Ovary (tissue), 10 donors: ENCODE measurements at places on chromosomes 11 and 22.

DNA sequence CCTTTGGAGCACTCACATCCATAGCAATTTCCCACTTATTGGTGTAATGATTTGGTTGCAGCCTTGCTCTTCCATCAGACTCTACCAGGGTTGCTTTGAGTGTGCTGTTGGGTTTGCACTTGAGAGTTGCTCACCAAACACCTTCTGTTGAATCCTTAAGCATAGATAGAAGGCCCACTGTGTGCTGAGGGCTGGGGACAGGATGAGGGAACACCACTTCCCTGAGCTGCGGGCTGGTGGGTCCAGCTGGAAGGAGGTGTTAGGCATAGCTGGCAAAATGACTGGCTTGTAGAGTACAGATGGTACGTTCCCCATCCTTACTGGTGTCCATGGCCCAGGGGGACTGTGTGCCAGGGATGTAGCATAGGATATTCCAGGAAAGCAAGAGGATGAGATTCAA is 3.9 kb downstream of the PRDM11 start:
- no peaks in the 10 kb centered on the region for H3K27me3 ChIP-seq
- no peak overlapping the region for H3K4me3 ChIP-seq
- H3K36me3 ChIP-seq: no peaks in the 10 kb centered on the region
- no peak for DNase-seq
- no peak overlapping the region for H3K27ac ChIP-seq

DNA sequence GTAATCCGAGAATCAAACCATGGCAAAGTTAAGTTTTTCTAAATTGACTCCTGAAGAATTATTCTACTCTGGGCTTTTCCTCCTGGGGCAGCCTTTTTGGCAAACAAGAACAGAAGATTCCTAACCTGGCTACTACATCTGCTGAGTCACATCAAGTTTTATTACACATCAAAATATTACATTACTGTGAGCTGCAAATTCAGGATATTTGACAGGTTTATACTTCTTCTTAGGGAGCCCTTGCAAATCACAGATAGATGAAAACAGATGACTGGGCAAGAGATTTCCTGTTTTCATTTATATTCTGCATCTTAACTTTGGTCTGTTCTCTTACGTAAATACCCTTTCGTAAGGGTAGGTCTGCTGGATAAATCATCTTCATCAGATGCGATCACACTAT is 23.6 kb downstream of the XRRA1 start:
- no peaks in the 10 kb centered on the region for H3K36me3 ChIP-seq
- no peaks in the 10 kb centered on the region for H3K27me3 ChIP-seq
- DNase-seq: no peak
- no peaks in the 10 kb centered on the region for H3K4me1 ChIP-seq
- H3K27ac ChIP-seq: no peak overlapping the region
- no peak overlapping the region for H3K4me3 ChIP-seq

DNA sequence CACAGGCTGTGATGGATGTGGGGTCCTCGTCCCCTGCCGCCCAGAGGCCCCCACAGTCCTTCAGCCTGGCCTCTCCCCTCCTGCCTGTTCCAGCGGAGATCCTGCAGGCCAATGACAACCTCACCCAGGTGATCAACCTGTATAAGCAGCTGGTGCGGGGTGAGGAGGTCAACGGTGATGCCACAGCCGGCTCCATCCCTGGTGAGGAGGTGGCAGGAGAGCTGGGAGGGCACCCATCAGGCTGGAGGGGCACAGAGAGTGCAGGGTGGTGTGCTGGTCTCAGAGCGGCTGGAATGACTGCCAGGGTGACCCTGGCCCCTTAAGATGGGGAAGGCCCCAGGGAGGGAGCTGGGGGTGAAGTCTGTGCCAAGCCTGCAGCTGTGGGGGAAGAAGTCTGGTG is 14.6 kb upstream of the SH3BP1 start:
- no peaks in the 10 kb centered on the region for H3K27me3 ChIP-seq
- no peak overlapping the region for H3K4me3 ChIP-seq
- H3K27ac ChIP-seq: peak overlapping the region; percentile 49
- DNase-seq: no peak
- peaks cover 4% of the 10 kb centered on the region for H3K4me1 ChIP-seq
- H3K36me3 ChIP-seq: no peaks in the 10 kb centered on the region

DNA sequence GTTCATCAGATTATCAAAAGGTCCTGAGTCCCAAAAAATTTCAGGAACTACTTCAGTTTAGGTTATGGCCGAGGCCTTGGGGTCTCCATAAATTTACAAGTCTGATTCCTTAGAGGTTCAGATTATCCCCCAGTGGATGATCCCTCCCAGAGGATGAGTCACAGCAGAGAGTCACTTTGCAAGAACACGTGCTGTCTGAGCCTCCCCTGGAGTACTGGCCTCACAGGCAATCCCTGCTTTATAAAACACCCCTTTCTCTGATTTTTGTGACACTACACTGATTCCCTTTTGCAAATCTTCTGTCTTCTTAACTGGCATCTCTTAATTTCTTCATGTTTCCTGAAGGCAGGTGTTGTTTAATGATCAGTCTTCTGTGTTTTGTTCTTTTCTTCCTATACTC is 45.3 kb downstream of the CCDC34 start:
- H3K36me3 ChIP-seq: no peaks in the 10 kb centered on the region
- no peak for DNase-seq
- no peaks in the 10 kb centered on the region for H3K4me1 ChIP-seq
- H3K4me3 ChIP-seq: no peak overlapping the region
- no peaks in the 10 kb centered on the region for H3K27me3 ChIP-seq

- peaks cover 12% of the 10 kb centered on the region for H3K4me1 ChIP-seq
- no peak overlapping the region for H3K4me3 ChIP-seq
- no peaks in the 10 kb centered on the region for H3K27me3 ChIP-seq
- DNase-seq: no peak
- no peaks in the 10 kb centered on the region for H3K36me3 ChIP-seq
These were observed 45.7 kb downstream of the TXN2 start for GRCh38 chr22:36435516-36436415.

DNA sequence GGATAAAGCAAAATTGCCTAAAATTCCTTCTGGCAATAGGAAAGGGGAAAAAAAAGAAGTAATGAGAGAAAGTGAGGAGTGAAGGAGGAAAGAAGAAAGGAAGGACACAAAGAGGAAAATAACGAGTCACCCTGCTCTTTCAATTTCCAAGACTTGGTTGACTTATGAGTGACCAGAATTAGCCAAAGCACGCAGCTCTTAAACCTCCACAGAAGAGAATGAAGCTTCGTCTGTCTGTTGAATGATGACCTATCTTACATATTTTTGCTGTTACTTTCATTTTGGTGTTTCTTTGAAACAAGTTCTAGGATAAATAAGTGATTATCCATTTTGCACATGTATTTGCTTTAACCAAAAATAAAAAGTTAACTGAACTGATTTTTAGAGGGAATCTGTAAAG is 728 bp downstream of the MMP27 start:
- H3K36me3 ChIP-seq: no peaks in the 10 kb centered on the region
- H3K4me3 ChIP-seq: no peak overlapping the region
- H3K27me3 ChIP-seq: no peaks in the 10 kb centered on the region
- H3K27ac ChIP-seq: no peak overlapping the region

GRCh38 chr11:70574725-70575347 is 176.5 kb downstream of the CTTN start:
- DNase-seq: no peak
- no peak overlapping the region for H3K27ac ChIP-seq
- no peaks in the 10 kb centered on the region for H3K36me3 ChIP-seq
- H3K27me3 ChIP-seq: no peaks in the 10 kb centered on the region
- H3K4me3 ChIP-seq: no peak overlapping the region

- no peaks in the 10 kb centered on the region for H3K4me1 ChIP-seq
- no peak overlapping the region for H3K27ac ChIP-seq
- no peaks in the 10 kb centered on the region for H3K36me3 ChIP-seq
- DNase-seq: no peak
- H3K4me3 ChIP-seq: no peak overlapping the region
- H3K27me3 ChIP-seq: no peaks in the 10 kb centered on the region
These were observed 247.0 kb upstream of the SORL1-AS1 start for GRCh38 chr11:121699801-121700200.

DNA sequence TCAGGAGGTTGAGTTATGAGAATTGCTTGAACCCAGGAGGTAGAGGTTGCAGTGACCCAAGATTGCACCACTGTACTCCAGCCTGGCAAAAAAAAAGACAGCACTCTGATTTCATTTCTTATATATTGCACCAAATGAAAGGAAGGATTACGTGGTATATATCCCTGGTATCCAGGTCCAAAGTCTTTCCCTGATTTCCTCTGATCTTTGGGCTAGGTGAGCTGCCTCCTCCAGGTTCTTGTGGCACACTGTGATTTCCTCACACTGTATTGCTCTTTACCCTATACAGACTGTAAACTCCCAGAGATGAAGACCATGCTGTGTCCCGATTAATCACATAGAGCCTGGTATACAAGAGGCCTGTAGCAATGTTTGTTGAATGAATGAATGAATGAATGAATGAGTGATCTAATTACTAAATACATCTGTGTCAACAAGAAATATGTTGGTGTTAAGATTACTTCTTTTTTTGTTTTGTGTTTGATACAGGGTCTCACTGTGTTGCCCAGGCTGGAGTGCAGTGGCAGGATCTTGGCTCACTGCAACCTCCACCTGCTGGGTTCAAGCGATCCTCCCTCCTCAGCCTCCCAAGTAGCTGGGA is 9.3 kb upstream of the POLD3 start:
- no peaks in the 10 kb centered on the region for H3K36me3 ChIP-seq
- H3K27ac ChIP-seq: no peak overlapping the region
- no peaks in the 10 kb centered on the region for H3K27me3 ChIP-seq

DNA sequence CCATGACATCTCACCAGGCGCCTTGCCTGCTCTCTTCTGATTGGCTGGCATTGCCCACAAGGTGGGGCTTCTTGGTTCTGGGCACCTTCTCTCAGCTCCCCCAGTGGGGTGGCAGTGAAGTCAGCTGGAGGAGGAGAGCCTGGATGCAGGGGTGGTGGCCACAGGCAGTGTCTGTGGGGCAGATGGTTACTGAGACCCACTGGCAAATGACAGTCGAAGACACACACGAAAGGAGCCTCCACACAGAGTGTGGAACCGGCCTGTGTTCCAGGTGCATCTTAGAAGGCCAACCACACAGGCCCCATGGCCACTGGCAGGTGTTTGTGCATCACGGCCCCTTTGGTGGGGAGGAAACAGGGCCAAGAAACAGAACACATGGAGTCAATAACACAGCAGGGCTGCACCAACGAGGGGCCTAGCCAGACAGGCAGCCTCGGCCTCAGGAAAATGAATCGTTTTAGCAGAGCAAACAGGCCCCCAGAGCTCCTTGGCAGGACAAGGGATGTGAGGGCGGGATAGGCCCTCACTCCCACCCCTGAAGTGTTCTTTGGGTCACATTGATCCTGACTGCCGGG is 683.4 kb downstream of the TBC1D22A start:
- H3K27me3 ChIP-seq: no peaks in the 10 kb centered on the region
- no peaks in the 10 kb centered on the region for H3K36me3 ChIP-seq
- H3K4me1 ChIP-seq: no peaks in the 10 kb centered on the region
- no peak for DNase-seq

GRCh38 chr11:13318498-13319295 is 41.1 kb downstream of the BMAL1 start:
- H3K27ac ChIP-seq: no peak overlapping the region
- H3K4me1 ChIP-seq: peaks cover 30% of the 10 kb centered on the region

- DNase-seq: no peak
- H3K27me3 ChIP-seq: no peaks in the 10 kb centered on the region
- no peak overlapping the region for H3K27ac ChIP-seq
- H3K4me3 ChIP-seq: no peak overlapping the region
- H3K4me1 ChIP-seq: peaks cover 1% of the 10 kb centered on the region
These were observed 120.9 kb downstream of the KCNQ1OT1 start for GRCh38 chr11:2578929-2579270.

- H3K27ac ChIP-seq: no peak overlapping the region
- no peaks in the 10 kb centered on the region for H3K27me3 ChIP-seq
- no peaks in the 10 kb centered on the region for H3K36me3 ChIP-seq
These were observed 1.9 kb downstream of the KCNJ5 start for GRCh38 chr11:128892866-128893565.

GRCh38 chr11:130223291-130223971 is 63.8 kb downstream of the ST14 start:
- H3K4me3 ChIP-seq: no peak overlapping the region
- no peaks in the 10 kb centered on the region for H3K36me3 ChIP-seq
- DNase-seq: no peak
- H3K27me3 ChIP-seq: no peaks in the 10 kb centered on the region
- H3K4me1 ChIP-seq: no peaks in the 10 kb centered on the region
- H3K27ac ChIP-seq: no peak overlapping the region

DNA sequence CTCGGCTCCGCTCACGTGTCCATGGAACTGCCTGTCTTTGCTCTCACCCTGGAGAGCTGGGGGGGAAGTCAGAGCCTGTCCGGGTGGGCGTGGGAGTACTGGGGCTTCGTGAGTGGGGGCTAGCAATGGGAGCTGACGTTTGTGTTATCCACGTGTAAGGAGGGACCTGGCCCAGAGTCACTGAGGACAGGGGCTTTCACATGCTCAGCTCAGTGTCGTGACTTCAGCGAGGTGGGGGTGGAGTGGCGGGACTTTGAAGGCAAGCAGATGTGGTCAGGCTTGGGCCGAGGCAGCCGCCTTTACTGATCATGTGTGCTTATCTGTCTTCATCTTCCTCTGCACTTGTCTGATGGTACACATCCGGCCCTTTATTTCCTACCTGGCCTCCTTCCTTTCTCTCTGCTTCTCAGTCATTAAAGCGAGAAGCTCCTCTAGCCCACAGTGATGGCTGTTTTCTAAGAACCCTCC is 113.1 kb upstream of the NNMT start:
- H3K4me1 ChIP-seq: peaks cover 28% of the 10 kb centered on the region
- no peak overlapping the region for H3K27ac ChIP-seq
- peak; percentile 50 for DNase-seq
- no peaks in the 10 kb centered on the region for H3K27me3 ChIP-seq
- H3K36me3 ChIP-seq: no peaks in the 10 kb centered on the region
- H3K4me3 ChIP-seq: no peak overlapping the region

DNA sequence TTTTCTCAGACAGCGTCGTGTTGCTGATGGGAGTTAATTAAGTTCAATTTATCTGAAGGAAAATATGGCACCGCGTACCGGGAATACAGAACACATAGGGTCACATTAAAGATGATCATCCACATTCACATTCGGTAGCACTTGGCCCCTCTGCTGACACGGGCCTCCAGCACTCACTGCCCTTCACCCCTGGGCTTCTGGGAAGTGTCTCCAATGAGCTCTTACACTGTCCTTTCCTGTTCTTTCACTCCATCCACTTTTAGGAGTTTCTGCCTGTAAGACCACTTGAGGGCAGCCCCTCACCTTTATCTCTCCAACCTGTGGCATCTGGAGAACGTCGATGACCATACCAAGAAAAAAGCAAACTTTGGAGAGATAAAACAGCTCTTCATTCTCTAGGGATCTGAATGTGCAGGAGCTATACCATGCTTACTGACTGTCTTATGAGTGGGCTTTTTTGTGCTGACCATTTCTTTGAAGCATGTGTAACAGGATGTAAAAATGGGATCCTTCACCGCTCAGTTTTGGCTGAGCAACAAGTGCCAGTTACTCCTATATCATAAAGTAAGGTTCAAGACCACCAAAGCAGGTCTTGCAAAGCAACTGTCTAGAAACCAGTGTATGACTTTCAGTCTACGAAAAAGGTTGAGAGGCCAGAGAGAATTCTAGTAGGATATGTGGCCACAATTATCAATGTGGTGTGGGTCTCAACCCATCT is 1.1 kb upstream of the SERGEF start:
- H3K36me3 ChIP-seq: no peaks in the 10 kb centered on the region
- peaks cover 4% of the 10 kb centered on the region for H3K4me1 ChIP-seq
- no peaks in the 10 kb centered on the region for H3K27me3 ChIP-seq
- DNase-seq: peak; percentile 26
- peak overlapping the region; percentile 84 for H3K27ac ChIP-seq

- H3K36me3 ChIP-seq: no peaks in the 10 kb centered on the region
- H3K27ac ChIP-seq: peak overlapping the region; percentile 13
- no peaks in the 10 kb centered on the region for H3K27me3 ChIP-seq
- peaks cover 3% of the 10 kb centered on the region for H3K4me1 ChIP-seq
These were observed 44.8 kb downstream of the ENDOD1 start for GRCh38 chr11:95134491-95134890.

- H3K36me3 ChIP-seq: no peaks in the 10 kb centered on the region
- no peak for DNase-seq
- H3K4me1 ChIP-seq: peaks cover 5% of the 10 kb centered on the region
These were observed 454 bp downstream of the TMEM218 start for GRCh38 chr11:125111001-125111342.
